ENCODE measurements at places on chromosomes 16 and 17.

DNA sequence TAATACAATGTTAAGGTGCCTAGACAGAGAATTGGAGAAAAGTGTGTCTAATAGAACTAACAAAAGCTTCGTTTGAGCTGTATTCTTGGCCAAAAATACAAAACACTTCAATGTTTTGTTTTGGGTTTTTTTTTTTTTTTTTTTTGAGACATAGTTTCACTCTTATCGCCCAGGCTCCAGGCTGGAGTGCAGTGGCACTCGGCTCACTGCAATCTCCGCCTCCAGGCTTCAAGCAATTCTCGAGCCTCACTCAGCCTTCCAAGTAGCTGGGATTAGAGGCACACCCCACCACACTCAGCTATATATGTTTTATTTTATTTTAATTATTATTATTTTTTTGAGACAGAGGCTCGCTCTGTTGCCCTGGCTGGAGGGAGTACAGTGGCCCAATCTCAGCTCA, 38.3 kb upstream of the CARMIL2 start:
- no peak for DNase-seq

DNA sequence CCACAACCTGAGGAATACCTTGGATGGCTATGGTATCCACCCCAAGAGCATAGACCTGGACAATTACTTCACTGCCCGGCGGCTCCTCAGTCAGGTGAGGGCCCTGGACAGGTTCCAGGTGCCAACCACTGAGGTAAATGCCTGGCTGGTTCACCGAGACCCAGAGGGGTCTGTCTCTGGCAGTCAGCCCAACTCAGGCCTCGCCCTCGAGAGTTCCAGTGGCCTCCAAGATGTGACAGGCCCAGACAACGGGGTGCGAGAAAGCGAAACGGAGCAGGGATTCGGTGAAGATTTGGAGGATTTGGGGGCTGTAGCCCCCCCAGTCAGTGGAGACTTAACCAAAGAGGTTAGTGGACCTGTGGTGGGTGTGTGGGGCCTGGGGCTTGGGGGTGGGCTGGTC, 3.1 kb downstream of the NFE2L1 start:
- DNase-seq, result no peak

DNA sequence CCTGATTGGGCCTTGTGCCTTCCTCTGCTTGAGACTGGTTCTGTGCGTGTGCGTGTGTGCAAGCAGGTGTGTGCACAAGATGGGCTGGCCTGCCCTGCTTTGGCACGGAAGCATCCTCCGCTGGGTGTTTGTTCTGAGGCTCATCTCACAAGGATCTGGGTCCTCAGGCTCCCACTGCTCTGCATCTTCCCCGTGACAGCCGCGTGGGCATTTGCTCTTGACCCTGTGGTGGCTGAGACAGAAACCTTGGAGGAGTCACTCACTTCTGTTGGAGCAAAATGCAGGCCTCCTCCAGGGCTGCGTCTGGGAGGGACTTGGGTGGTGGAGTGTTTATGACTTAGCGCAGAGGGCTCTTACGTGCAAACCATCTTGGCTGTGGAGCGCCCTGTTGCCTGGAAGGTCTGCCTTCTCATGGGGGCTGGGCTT, 119.2 kb downstream of the RPTOR start:
- DNase-seq, result no peak

DNA sequence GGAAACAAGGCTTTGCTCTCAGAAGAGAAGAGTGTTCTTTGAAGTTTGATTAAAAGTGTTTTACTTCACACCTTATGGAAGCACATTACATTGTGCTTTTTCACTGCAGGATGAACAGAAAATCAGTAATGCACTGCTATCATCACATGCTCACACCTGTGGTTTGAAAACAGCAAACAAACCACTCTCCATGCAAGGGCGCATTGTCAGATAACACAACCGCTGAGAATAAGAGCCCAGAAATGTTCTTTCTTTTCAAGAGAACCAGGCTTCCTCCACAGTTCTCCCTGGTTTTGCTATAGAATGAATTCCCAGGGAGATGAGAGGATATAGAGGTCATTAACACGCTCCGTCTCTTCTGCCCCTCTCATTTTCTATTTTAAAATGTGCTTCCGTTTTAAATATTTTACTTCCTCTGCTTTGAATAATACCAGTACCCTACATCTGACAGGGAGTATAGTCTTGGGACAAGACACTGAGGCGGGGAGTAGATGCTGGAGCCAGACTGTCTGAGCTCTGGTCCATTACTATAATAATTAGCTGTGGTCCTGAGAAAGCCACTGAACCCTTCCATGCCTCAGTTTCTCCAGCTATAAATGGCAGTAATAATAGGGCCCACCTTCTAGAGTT, 71.6 kb downstream of the CDK5R1 start:
- DNase-seq, result no peak

GRCh38 chr17:50853781-50854180, 12.4 kb downstream of the TOB1 start:
- DNase-seq, result no peak

DNA sequence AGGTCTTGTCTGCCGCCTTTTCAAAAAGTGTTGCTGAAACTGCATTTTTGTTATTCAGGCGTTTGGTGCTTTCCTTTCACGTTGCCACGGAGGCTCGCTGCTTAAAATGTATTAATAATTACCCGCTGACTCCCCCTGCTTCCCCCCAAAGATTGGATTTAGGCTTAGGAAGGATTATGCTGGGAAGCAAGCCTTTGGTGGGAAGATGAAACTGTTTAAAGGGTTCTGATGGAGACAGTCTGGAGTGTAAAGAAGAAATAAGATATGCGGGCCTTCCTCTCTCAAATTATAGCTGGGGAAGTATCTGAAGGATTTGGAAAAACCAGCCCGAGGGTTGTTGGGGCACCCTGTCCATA, 1.1 kb downstream of the KSR1 start:
- DNase-seq, result no peak

GRCh38 chr17:82775001-82775823, 23.3 kb downstream of the TBCD start:
- peak; percentile 53 for DNase-seq

GRCh38 chr16:68332411-68333121, 21.7 kb downstream of the PRMT7 start:
- DNase-seq, result no peak

GRCh38 chr17:42695500-42695899, 13.2 kb downstream of the CNTNAP1 start:
- no peak for DNase-seq

DNA sequence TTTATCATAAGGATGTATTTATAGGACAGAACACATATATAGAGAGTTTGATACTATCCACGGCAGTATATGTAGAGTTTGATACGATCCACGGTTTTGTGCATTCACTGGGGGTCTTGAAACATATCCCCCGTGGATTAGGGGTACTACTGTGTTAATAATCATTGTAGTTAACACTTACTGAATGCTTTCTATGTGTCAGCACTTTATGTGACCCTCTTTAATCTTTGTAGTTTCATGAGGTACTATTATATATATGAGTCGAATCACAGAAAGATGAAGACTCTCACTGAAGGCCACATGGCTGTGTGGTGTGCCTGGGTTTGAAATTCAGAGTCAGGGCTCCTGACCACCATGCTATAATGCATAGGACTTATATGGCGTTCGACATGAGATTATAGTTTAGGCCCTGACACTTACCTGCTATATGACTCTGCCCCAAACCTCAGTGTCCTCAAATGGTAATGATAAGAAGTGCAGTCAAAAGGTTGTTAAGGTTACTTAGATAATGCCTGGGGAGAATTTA, 4.3 kb upstream of the HEATR6 start:
- no peak for DNase-seq

DNA sequence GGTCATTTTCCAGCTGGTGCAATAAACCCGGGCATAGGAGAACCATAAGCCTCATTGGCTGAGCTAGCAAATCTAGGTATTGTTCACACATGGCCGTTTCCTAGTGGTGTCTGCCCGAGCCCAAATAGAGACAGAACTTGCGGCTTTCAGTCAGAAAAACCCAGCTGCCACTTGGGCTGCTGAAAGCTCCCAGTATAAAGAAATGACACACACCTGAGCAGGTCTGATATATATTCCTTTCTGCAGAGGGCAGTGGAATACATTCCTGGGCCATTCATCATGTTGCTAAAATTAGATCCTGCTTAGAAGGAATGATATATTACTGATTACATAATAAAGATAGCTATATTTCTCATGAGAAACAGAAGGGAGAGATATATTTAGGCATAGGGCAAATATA, 83.9 kb upstream of the IRX5 start:
- no peak for DNase-seq

Measured in progenitor cell of endocrine pancreas (in vitro differentiated cells).